ENCODE measurements at places on chromosomes 1 and 21.
A peak's percentile ranks its signal among the peaks of the same experiment; 100 is the strongest.

- no peak for DNase-seq
Observed at GRCh38 chr1:218711884-218712674, 366.9 kb downstream of the TGFB2 start.

- no peak for DNase-seq
Observed at GRCh38 chr1:158290321-158290844, 660 bp downstream of the CD1C start.

GRCh38 chr1:65308781-65309303, 501 bp upstream of the DNAJC6 start:
- no peak for DNase-seq

- DNase-seq: no peak
Observed at GRCh38 chr1:45787905-45788304, 15.5 kb upstream of the MAST2 start.

DNA sequence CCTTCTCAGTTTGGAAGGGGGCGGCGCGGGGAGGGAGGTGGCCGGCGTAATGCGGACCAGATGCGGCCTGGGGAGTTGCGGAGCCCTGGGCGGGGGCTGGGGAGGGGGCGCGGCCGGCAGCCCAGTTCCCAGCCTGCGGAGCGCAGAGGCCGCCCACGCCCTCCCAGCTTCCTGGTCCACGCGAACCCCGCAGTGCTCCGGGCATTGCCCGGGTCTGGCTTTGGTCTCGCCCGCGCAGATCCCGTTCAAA, 695 bp downstream of the DMBX1 start:
- no peak for DNase-seq

DNA sequence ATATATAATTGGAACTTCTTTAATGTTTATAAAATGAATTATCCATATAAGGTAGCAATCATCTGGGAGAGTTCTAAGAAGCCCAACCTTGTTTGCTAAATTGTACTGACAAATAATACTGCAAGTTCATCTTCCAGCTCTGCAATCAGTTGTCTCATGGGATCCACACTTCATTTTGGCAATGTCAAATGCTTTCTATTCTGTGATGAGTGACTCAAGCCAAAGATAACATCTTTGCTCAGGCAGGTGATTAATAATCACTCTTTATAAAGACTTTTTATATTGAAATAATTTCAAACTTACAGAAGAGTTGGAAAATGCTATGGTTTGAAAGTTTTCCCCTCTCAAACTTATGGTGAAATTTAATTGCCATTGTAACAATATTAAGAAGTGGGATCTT, 67.2 kb downstream of the SLC44A5 start:
- DNase-seq: no peak

DNA sequence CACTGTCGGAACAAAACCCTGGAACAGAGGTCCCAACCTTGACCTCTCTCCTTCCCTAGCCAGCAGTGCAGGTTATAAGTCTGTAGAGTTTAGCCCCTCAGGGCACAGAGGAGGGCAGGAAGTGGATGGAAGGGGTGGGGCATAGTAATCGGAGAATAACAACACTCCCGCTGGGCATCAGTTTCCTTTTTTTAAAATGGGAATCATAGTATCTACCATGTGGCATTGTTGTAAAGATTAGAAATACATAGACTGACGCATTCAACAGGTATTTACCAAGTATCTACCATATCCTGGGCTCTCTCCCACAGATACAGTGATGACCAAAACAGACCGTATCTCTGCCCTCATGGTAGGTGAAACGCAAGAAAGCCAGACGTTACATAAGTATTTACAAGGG, 24.9 kb upstream of the ATF3 start:
- no peak for DNase-seq

- no peak for DNase-seq
Observed at GRCh38 chr1:94927405-94928175, 680 bp upstream of the CNN3 start.

DNA sequence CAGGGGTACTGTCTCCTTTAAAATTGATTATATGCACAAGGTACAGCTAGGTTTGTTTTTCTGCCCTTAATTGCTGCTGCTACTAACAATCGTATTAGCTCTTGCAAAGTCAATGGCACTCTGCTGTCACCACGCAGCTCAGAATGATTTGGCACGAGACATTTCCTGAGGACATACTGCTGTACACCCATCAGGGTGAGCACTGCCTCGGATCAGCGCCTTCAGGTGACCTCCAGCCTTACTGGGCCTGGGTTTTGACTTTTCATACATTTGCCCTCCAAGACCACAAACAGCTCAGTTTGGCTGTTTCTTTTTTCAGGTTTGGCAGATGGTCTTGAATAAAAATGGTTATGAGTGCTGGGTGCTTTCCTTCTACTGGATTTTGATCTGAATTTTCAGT, 110.9 kb downstream of the NTPCR start:
- DNase-seq: peak; percentile 53

DNA sequence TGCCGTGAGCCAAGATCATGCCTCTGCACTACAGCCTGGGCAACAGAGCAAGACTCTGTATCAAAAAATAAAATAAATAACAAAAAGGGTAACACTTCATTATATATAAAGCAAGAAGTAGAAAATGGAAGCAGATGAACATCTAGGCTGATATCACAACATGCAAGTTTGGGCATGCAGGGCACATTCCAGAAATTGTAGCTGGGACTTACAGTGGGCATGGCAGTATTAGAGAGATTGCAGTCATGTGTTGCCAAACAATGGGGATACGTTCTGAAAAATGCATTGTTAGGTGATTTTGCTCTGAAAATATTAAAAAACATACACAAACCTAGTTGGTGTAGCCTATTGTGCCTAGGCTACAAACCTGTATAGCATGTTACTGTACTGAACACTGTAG, 441.0 kb upstream of the PRMT6 start:
- DNase-seq: no peak

DNA sequence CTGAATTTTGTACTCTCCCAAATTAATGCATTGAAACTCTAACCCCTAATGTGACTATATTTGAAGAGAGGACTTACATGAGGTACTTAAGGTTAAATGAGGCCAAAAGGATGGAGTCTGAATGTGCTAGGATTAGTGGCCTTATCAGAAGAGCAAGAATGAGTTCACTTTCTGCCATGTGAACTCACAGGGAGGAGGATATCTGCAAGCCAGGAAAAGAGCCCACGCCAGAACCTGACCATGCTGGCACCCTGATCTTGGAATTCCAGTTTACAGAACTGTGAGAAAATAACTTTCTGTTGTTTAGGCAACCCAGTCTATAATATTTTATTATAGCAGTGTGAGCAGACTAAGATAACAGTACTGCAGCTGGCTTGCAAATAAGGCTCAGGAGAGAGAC, 12.2 kb upstream of the FASLG start:
- DNase-seq: no peak

GRCh38 chr1:234102583-234102982, 198.1 kb downstream of the SLC35F3 start:
- no peak for DNase-seq

- no peak for DNase-seq
Observed at GRCh38 chr21:44592446-44593311, at the start of gene KRTAP10-6. Gene KRTAP10-6 (minus strand): TSS chr21:44592505. CDS start chr21:44592484, 21 bp downstream.

DNA sequence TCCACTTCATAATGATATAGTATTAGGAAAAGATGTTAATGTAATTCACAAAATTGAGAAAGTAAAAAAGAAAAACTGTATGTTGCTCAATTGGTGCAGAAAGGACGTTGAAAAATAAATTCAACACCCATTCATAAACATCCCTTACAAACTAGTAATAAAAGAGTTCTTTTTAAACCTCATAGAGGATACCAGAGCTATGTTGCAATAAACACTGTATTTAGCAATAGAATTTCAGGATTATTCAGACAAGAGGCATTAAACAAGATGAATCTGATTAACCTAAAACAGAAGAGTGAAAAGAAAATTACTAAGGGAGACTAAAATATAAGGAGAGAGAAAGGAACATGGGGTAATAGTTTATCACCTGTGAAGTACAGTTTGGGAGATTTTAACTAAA, 154.8 kb downstream of the NTPCR start:
- DNase-seq: no peak

- DNase-seq: no peak
Observed at GRCh38 chr1:104746994-104747393, 997.3 kb downstream of the AMY1C start.

DNA sequence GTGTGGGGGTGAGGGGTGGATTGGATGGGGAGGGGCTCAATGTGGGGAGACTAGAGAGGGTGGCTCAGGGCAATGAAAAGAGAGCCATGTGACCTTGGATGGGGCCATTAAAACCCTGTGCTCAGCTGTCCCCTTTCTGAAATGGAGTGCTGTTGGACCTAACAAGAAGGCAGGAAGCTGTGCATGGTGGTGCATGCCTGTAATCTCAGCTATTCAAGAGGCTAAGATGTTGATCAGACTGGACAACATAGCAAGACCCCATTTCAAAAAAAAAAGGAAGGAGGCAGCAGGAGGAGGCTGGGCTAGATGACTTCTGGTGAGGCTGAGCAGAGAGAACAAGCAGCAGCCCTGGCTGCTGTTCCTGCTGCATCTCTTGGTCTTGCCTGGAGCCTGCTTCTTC, 7.0 kb downstream of the OPRD1 start:
- DNase-seq: no peak

GRCh38 chr21:33511639-33512038, 20.1 kb upstream of the DNAJC28 start:
- DNase-seq: no peak

- DNase-seq: no peak
Observed at GRCh38 chr1:71640998-71641397, 560.2 kb upstream of the ZRANB2 start.

- DNase-seq: no peak
Observed at GRCh38 chr21:46477765-46478164, 19.1 kb downstream of the DIP2A start.

DNA sequence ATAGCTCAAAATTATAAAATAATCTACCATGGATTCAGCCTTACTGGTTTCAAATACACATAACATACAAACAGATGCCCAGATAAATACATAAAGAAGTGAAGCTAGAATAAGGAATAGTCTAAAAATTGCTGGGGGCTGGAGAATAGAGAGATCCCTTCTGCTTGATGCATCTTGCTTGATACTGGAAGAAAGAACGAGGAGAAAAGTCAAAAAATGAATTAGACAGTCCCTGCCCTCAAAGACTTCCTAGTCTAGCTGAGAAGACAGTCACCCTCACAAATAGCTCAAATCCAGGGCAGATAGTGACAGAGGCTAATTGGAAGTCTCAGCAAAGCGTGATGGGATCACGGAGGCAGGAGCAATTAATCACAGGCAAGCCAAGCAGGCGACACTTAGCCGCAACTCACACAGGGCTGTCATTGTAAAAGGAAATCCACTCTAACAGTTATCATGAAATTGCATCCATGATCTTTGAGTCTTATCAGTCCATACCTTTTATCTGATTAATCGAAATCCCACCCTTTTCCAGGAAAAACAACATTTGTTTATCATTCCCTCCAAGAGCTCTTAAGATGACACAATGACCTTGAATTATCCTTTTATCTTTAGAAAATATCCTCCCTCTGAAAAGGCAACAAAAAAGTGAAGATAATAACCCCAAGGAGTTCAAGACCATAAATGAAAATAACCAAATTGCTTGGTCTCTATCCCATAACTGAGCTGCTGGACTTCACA, 59.7 kb upstream of the TIAM1 start:
- DNase-seq: no peak

DNA sequence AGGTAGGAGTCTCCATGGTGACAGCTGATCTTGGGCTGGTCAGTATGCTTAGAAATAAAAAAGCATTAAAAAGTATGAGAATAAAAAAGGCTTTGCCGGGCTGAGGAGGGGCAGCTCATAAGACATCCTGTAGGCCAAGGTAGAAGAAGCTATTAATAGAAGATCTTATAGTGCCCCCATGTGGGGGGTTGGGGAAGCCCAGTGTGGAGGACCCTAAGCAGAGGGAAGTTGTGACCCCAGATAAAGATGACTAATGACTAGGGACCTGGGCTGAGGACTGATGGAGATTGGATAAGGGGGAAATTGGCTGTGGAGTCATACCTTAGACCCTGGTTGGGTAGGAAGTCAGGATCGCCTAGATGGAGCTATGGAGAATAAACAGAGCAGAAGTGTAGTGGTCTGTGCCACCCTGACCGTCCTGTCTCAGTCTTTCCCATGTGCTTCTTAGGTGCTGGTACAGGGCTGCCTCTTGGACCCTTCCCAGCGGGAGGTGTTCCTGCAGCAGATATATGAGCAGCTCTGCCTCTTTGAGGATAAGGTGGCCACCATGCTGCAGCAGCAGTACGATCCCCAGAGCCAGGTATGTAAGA, 25.0 kb downstream of the SZT2 start:
- DNase-seq: no peak

- DNase-seq: no peak
Observed at GRCh38 chr1:187999973-188000372, 1171.2 kb downstream of the PLA2G4A start.

- DNase-seq: no peak
Observed at GRCh38 chr1:227903061-227903521, 44.6 kb downstream of the WNT9A start.

DNA sequence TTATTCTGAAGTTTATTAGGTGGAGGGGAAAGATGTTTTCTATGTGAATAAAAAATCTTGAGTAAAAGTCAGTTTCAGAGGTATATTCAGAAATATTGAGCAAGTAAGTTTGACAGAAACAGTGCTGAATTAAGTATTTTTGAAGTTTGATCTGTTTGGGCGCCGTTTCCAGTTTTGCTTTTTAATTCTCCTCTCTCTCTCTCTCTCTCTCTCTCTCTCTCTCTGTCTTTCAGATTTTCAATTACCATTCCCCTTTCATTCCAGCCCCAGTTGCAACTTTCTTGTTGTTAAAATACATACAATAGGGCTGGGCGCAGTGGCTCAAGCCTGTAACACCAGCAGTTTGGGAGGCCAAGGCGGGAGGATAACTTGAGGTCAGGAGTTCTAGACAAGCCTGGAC, 24.0 kb downstream of the ADGRL2 start:
- DNase-seq: no peak

DNA sequence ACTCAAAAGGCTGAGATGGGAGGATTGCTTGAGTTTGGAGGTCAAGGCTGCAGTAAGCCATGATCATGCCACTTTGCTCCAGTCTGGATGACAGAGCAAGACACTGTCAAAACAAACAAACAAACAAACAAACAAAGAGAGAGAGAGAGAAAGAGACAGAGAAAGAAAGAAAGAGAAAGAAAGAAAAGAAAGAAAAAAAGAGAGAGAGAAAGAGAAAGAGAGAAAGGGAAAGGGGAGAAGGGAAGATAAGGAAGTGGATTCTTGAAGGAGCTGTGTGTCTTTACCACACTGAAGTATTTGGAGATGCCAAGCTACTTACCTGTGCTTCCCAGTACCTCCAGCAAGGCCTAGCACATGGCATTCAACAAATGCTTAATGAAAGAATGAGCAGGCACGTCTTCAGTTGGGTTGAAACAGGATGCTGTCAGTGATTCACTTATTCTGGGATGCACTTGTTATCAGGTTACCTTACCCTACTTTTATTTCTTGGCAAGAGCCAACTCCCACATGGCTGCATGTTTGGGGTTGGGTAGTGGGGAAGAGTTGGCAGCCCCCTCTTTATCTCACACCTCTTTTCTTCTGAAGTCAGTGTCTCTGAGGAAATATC, 28.8 kb downstream of the CD101 start:
- no peak for DNase-seq

GRCh38 chr1:119634016-119634415, 14.1 kb downstream of the ZNF697 start:
- no peak for DNase-seq

- DNase-seq: no peak
Observed at GRCh38 chr1:5972198-5972520, 20.1 kb downstream of the NPHP4 start.

GRCh38 chr1:51282605-51283004, 46.5 kb downstream of the RNF11 start:
- DNase-seq: no peak
